ENCODE measurements at places on chromosomes 7 and 10. TPM values are rescaled to one million over a fixed set of nuclear protein-coding genes. Genes with fewer than 3 reads are reported as not detected.

The TMEM130 gene
- total RNA-seq = 0.36 TPM

The NME8 gene
- total RNA-seq = not detected

The PARP12 gene
- total RNA-seq = 21.9 TPM

The HOXA7 gene
- 5.0 TPM for total RNA-seq

The LIPK gene
- total RNA-seq = not detected

The FAM25A gene
- total RNA-seq = not detected
